Suprapubic skin (tissue), 4 donors: ENCODE measurements at places on chromosomes 12 and 14.

- no peak for DNase-seq
These were observed 262.1 kb downstream of the FBXL14 start for GRCh38 chr12:1332327-1332726.

DNA sequence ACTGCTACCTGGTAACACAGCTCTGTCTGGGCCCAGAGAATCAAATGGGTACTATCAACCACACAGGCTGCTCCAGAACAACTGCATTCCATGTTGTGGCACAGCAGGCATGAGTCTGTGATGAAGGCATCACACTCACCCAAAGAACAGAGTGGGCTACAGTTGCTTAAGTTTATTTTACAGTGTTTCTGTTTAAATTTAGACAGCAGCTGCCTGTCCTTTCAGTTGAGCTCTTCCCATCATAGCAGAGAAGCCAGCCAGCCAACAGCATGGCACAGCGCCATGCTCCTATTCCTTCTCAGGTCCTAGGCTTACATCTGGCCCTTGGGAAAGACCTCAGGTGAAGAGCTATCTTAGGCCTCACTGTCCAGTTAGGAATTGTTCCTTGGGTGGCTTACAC lies 147.0 kb upstream of the FRMD6 start:
- DNase-seq = no peak

GRCh38 chr12:4261655-4262054 lies 11.9 kb upstream of the CCND2 start:
- DNase-seq = no peak

- no peak for DNase-seq
These were observed 209.1 kb downstream of the PAX9 start for GRCh38 chr14:36870776-36871175.

- DNase-seq = no peak
These were observed 19.7 kb downstream of the SYCP3 start for GRCh38 chr12:101719566-101719965.

GRCh38 chr12:112163471-112163991 lies 38.2 kb downstream of the TRAFD1 start:
- no peak for DNase-seq

DNA sequence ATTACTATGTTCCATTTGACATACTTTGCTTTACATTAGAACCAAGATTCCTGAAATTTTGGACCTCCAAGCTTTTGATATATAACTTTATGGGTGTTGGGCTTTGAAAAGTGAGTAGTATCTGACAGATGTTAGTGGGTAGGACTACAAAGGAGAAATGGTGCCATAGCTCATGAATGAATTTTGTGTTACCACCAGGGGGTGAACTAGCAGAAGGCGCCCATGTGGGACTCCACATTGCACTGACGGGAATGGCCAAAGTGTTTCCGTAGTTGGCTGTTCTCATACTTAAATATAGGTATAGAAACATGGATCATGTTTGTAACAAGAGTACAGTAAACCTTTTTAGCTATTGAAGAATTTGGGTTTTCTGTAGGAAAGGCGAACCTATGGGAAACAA lies 337.5 kb downstream of the FLRT2 start:
- no peak for DNase-seq

GRCh38 chr14:22084393-22085281 lies 411.0 kb upstream of the OR4E1 start:
- no peak for DNase-seq

GRCh38 chr14:101363261-101363555 lies 198.1 kb upstream of the DIO3 start:
- no peak for DNase-seq

DNA sequence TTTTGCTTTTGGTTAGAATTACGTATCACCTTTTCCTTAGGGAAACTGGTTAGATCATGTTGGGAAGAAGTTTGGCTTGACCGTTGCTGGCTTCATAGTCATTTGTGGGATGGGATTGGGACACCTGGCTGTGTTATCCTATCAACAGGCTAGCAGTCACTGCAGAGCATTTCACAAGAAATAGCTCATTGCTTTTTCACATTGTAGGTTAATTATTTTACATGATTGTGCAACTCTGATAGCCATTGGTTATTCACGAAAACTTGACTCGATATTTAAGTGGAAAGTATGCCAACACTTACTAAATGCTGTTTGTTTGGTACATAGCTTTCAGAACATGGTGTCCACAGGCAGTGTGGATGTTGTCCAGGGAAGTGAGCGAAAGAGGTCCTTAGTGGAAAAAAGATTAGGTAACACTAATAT lies 89.4 kb downstream of the NKX2-1 start:
- no peak for DNase-seq

- DNase-seq = peak; percentile 68
These were observed 59.1 kb upstream of the GALNT9 start for GRCh38 chr12:132388379-132389015.

DNA sequence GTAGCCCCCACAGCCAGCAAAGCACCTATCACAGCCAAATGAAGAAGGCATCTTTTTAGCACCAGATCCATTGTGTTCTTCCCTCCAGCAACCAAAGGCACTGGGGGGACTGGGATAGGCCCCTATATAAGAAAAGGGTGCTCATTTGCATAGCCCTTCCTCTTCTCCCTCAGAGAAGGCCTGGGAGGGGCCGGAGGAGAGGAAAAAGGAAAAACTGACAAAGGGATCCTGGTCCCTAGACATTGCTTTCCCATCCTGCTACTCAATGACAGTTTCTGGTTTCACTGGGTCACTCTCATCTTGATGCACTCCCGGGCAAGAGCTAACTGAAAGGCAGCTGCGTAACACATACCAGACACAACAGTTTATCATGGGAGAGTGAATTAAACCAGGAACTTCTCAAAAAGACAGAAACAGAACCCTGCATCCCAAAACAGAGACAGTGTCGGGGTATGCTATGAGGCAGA lies at the start of gene PMEL:
PMEL (minus strand) TSS at position 102 of the 467 bp plus-strand sequence; CDS start at position 71, 31 bp downstream.
- no peak for DNase-seq

GRCh38 chr12:31531893-31532292 lies 59.0 kb downstream of the DENND5B start:
- DNase-seq = no peak

GRCh38 chr12:53207042-53207441 lies at the start of gene ITGB7:
TSS of gene ITGB7 (minus strand) at chr12:53207251. CDS start at chr12:53200443, 6,808 bp downstream.
- peak; percentile 61 for DNase-seq

DNA sequence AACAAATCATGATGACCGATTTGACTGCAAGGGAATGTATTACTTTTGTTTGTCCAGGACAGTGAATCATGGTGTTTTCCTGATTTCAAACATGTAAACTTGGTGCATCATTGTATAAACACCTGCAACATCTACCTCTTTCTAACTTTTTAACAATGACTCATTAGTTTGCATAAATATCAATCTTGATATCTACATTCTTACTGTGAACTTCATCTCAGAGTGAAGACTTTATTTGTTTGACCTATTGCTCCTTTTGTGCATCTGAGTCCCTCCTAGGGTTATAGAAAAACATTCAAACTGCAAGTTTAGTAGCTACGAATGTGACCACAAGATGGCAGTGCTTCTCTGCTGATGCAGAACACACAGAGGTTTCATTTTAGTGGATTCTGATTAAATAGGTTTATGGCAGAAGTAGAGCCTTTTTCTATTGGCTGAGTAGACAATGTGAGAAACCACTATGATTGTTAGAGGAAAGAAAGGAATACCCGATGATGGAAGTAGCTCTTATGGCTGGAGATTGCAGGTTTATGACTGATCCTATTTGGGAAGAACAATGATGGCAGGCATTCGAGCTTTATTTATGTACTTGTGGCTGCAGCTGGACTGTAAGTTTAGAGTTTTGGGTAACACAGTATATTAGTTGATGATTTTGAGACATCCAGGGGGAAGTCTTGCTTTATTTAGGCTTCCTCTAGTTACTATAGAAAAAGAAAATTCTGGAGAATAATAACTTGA lies 244.2 kb upstream of the OR4E1 start:
- DNase-seq = no peak

- DNase-seq = no peak
These were observed 11.5 kb downstream of the LIMA1 start for GRCh38 chr12:50271724-50272247.

DNA sequence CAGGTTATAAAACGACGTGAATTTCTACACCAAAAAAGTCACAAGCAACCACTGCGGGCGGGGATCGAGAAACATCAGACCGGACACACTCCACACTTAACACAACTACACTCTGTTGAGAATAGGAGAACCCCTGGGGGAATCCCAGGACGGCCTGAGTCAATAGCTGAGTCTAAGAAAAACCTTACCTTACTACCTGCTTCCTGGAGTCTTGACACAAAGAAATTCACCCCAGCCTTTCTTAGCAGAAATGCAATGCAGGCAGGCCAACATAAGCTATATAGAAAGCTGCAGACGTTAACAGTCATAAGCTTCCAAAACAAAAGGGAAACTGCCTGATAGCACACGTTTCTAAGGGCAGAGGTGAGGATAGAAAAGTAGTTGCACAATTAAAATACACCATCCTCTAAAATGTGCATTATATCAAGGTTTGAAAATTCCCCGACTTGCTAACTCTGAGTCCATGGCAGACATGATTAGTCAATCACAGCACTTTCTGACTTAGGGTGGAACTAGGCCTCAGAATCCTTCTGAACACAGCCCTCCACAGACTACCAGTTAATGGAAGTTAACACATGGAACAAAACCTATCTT lies 68.0 kb downstream of the CCDC88C start:
- DNase-seq = no peak

DNA sequence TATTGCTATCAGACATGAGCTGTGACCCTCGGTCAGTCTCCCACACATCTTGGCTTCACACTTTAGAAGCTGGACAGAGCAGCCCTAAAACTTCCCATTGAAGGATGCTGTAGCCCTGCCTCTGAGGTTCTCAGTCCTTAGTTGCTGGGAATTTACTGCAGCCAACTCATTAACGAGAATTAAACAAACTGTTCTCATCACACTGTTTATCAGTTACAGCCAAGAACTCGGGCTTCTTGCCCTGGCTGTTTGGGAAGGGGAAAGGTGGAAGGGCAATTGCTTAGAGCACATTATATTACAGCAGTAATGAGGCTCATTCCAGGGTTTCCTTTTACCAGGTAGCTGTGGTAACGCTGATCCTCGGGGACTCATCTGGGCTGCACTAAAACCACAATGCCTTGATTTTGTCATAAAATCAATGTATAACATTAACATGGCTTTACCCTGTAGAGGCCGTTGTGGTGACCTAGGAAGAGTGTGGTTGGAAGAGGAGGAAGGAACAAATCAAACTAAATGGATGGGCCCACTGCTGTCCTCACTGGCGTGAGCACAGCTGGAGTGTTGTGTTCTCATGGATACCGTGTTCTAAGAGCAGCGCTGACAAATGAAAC lies 87.1 kb downstream of the GPR135 start:
- DNase-seq = no peak

DNA sequence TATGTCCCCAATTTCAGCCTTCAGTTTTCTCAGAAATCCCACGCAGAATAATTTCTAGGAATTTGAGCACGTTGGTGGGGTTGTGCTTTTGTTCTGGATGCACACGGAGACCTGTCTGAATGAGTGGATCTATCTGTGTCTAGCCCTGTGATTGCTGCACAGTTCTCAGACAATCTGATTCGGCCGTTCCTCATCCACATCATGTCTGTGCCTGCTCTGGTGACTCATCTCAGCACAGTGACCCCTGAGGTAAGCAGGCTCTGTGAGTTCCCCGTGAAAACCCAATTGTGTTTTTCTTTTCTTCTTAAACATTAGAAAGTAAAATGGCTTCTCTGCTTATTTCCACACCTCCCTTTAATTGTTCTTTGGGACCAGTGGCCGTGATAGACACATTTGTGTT lies 20.2 kb downstream of the UBE3B start:
- no peak for DNase-seq

DNA sequence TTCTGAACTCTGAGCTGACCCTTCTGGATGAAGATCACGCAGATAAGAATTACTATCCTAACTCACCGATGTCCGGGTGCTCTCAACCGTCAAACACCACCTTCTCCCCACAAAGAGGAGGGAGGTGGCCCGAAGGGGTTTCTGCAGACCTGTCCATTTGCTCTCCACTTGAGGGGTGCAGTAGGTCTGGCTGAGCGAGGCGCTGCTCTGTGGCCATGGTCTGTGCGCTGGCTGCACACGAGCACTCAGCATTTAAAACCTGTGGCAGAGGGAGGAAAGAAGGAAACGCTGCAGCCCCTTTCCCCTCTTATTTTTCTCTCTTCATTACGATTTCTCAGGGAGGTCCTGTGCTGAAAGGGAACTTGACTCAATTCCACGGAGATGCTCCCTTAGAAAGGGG lies 1.5 kb upstream of the HOXC13 start:
- no peak for DNase-seq

- DNase-seq = no peak
These were observed 9.3 kb downstream of the ZNF385A start for GRCh38 chr12:54375259-54375579.

DNA sequence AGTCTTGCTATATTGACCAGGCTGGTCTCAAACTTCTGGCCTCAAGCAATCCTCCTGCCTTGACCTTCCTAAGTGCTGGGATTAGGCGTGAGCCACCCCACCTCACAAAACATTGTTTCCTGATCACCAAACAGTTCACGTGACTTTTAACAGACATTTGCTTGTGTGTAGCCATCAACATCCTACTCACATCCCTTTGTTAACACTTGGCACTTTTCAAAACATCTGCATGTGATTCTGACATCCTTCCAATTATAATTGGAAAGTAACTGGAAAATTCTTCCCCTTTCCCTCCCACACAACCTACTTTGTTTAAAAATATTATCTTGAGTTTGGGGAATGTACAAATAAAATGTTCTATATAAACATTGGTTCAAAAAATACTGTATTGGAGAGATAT lies 317.9 kb downstream of the PCNX1 start:
- DNase-seq = no peak

DNA sequence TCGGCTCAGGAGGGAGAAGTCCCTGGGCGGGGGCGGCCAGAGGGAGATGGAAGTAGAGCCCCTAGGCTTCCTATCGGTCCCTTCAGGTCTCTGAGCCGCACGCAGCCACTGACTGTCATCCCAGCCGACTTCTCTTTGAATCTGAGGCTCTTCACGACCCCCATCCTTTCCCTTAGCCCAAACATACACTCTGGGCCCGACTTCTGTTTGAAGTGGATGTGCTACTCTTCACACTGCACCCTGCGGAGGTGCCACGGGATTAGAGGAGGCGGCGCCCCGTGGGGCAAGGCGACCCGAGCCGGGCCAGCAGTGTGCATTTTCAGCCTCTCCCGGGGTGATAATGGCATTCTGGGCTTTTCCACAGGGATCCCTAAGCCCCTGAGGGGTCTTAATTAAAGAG lies 6.0 kb upstream of the DACT1 start:
- DNase-seq = no peak

DNA sequence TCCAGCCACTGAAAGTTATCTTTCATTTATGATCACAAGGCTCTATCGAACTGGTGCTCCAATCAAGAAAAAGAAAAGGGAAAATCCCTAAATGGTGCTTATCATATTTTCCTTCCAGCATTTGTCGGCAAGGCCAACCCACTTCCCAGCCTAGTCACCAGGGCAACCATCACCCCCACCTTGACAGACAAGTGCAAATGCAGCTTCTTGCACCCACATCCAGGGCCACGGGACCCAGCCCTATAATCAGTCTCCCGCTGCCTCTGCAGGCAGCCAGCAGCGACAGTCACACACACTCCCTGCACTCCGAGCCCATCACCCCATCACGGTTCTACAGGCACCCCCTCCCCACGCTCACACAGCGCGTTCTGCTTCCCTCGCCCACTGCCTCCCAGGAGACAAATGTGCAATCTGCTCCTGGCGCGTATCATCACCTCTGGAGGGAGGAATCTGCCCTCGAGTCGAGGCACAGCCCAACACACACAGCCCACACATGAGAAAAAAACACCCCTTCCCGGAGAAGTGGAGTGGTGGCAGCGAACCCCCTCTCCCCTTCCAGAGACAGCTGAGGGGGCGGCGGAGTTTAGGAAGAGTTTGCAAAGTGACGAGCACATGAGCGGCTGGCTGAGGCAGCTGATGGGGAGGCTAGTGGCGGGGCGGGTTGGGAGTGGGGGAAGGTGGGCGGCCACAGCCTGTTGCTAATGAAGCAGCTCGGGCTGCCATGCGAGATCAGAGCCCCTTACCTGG lies 9.3 kb upstream of the PPP4R4 start:
- DNase-seq = no peak
